ENCODE measurements at places on chromosomes 6 and 20. TPM values are rescaled to one million over a fixed set of nuclear protein-coding genes. Genes with fewer than 3 reads are reported as not detected.

DNA sequence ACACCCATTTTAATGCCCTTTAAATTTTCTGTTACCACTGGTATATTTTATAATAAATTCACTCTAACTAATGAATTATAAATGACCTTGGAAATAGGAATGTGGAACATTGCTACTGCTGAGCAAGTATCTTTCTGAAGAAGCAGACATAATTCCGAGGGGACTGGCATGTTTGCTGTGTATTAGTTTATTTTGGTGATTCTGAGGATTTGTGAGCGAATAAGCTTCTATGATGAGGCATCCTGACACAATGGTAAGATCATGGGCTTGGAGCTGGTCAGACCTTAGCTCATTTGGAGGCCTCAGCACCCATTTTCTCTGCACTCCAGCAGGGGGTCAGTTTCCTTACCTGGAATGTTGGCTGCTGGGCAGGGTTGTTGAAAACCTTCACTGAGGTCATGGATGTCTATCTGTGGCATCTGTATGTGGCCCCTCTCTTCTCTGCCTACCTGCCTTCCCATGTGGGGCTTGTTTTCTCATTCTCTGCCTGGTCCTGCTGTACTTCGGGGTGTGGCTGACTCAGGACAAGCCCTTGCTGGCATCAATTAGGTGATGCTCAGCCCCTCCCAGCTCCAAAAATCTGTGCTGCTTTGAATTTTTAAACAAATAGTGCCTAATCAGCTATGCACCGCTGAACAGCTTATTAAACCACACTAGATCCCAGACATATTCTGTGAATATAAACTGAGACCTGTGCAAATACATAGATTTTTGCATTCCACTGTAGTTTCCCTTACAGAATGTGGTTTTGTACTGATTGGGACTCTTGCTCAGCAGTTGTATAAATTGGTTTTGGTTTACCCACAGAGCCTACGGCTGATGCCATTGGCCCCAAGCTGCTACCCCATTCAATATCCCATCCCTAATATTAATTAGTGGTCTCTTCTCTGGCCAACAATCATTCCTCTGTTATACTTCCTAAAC is 10.7 kb downstream of the ARID1B start:
- DNase-seq: no peak

DNA sequence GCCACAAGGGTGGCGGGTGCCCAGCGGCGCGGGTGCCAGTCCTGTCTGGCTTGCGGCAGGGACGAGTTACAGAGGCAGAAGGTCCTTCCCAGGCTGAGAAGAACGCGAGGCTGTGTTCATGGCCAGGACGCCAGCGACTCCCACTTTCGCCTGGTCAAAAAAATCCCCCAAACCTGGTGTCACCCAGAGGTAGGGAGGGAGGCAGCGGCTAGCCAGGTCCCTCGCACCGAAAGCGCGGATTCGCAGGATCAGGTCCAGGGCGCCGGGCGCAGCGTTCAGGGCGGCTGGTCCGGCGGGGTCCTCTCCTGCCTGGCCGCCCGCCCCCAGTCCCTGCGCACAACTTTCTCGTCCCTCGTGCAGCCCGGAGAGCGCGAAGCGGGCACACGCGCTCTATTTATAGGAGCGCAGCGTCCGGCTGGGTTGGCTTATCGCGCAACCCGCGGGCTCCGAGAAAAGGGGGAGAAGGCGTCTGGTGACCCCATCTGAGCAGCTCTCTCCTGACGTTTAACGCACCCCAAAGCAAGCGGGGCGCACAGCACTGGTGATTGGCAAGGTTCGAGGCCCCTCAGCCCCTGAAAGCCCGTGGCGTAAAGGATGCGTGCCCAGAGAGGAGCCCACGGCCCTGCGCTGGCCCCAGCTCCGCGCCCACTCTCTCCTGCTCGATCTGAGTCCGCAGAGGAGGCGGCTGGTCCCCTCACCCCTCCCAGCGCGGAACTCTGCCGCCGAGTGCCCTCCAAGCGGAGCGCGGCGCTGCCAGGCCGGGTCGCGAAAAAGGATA is 519 bp downstream of the CBLN4 start:
- DNase-seq: no peak

DNA sequence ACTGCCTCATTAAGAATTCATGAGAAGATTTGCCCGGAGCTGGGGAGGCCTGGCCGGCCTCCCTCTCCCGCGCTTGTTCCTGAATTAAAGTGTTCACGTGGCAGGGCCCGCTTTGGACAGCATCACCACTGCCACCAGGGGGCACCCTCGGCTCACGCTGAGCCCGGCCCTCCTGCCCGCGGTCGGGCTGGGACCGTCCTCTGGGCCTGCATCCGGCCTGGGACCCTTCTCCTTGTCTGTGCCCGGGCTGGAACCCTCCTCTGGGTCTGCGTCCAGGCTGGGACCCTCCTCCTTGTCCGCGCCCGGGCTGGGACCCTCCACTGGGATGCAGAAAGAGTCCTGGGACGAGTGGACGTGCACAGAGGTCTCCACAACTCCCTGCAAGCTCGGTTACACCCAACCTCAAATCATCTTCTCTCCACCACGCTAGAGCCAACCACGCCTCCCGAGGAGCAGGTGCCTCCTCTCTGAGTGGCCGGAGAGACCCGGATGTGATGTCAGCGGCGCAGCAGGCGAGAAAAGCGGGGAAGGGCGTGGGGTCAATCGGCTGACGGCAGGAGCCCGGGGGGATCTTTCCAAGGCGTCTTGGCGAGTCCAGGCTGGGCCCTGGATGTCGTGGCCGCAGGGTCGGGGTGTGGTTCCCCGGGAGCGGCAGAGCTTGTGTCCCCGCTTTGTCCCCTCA is 50.9 kb upstream of the DACT2 start:
- DNase-seq: peak; percentile 89

DNA sequence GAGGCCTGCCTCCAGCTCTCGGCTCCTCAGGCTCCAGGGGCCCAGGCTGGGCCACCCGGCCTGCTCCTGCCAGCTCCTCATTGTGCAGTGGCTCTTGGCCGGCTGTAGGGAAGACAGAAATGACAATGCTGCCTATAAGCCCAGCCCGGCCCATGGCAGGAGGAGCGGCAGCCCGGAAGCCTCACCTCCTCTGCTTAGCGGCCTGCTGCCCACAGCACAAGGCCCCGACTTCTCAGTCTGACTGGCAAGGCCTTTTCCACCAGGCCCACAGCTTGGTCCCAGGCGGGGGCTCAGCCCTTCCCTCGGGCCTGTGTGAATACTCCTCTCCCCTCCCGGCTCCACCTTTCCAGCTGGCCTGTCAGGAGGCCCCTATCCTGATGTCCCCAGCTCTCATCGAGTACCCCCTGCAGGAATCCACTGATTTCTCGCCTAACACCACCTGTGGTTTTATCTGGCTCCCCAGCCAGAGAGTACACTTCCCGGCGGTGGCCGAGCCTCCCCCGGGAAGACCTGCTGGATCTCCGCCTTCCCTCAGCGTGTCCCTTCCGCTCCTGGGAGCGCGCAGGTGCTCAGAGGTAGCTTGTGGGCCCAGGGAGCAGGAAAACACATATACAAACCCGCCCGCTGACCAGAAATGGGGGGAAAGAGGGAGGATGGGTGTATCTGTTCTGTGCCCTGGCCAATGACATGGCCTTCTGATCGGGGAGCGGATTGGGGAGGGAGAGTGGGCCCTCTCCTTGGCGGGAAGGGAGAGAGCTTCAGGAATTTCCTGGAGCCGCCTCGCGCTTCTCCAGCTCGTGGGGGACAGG is 963 bp downstream of the DDRGK1 start:
- DNase-seq: no peak

DNA sequence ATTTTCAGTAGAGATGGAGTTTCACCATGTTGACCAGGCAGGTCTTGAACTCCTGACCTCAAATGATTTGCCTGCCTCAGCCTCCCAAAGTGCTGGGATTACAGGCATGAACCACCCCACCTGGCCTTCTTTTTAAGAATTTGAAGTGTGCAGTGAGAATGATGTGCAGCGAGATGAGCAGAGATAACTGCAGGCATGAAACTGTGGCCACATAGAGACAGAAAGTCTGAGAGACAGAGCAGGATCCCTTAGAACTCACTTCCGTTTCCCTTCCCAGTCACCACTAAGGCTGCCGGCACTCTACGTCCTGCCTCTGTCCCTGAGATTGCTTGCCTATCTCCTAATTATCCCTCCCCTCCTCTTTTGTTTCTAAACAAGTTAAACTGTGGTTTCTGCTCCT is 27.2 kb downstream of the IL22RA2 start:
- DNase-seq: no peak

The DEFB132 gene
- not detected for total RNA-seq

The SPATA25 gene
- total RNA-seq: 2.8 TPM

The MACROD2 gene
- total RNA-seq: 13.8 TPM

All from sciatic nerve (tissue), 2 donors.